CD4-positive, alpha-beta T cell treated with Interleukin-6 for 4 hours (primary cell): ENCODE measurements at places on chromosomes 6 and 20.

- DNase-seq = peak; percentile 44
Observed at GRCh38 chr6:33073431-33073871, at the start of gene HLA-DPA1. Gene HLA-DPA1, minus strand, starts transcription at chr6:33073649.

DNA sequence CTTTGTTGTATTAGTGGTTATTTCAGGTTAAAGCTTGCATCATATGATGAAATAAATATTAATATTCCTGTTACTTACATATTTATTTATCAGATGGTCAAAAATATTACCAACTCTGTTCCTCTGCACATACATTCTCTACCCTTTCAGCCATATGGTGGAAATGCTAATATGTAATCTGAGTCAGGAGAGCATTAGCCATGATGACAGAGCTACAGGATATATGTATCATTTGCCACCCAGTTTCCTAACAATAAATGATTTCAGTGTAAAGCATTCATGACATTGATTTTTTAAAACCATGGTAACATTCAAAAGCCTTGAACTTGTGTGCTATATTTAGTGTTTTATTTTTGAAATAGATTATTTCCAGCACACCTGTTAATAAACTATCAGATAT lies 16.6 kb downstream of the POPDC3 start:
- no peak for DNase-seq

DNA sequence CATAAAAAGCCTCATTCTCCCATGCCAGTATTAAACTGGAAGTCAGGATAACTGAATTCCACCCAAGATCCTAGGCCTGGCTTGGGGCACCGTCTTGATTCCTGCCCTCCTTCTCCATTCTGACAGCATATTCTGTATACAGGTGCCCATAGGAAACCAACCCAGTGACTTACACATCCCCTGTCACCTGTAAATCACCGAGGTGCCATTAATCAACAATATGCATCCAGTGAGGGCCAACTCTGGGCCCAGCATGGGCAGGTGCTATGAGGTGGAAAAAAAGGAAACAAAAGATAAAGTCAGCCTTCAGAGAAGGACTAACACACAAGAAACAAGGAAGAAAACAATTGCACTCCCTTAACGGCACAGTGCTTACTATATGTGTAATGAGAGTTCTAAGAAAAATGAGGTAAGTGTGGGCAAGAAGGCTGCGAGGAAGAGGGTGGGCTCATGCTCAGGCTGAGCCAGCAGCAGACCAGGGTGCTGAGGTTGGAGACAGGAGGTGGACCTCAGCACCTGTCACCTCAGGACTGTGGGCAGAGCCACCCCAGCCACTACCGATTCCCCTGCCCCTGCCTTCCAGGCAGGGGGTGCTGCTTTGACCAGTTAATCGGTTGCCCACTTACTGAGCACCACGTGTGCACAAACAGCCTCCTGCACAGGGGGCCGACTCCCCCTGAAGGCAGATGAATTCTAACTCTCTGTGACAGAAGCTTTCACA lies 105.9 kb downstream of the TRERF1 start:
- DNase-seq = no peak

GRCh38 chr6:14620522-14620921 lies 502.9 kb downstream of the CD83 start:
- DNase-seq = no peak

DNA sequence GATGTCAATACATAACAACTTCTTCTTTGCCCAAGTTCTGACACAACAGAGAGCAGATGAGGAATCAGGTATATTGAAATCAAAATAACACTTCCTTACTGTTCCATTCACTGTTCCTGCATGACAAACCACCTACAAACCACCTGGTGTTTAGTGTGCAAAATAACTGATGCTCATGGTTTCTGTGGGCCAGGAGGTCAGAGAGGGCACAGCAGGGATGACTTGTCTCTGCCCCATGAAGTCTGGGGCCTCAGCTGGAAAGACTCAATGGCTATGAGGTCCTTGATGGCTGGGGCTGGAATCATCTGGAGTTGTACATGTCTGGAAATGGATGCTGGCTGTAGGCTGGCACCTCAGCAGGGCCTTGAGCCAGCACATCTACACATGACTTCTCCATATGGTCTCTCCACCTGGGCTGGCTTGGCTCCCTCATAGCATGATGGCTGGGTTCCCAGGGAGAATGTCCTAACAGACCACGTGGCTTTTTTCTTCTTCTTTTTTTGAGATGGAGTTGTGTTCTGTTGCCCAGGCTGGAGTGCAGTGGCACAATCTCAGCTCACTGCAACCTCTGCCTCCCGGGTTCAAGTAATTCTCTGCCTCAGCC lies 7.4 kb upstream of the COX4I2 start:
- DNase-seq = no peak

DNA sequence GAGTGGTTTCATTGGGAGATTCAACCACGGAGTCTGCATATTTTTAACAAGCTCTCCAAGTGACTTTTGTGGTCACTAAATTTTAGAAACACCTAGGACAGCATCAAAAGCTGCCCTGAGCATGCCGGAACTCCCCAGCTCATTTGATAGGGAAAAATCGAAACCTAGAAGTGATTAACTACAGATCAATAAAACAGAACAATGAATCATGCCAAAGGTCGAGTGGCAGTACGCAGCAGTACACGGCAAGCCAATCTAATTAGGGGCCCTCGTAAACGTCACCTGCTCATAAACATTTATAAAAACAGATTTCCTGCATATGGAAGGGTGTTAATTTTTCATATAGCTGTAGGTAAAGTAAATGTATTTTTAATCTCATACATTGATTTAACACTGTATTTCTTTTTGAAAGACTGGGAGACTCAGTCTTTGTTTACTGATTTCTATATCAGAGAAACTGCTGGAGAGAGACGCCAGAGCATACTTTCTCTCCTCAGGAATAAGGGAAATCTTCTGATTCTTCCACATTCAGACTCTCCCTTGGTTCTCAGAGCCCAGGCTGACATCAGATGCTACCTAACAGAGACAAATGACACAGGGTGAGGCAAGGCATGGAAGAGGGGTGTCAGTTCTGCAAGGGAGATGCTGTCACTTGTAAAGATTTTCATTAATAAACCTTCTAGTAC lies 232.5 kb downstream of the PTPRT start:
- DNase-seq = no peak

- no peak for DNase-seq
Observed at GRCh38 chr6:124792386-124792785, 169.9 kb upstream of the RNF217 start.
